Heart right ventricle (tissue), 16 donors: ENCODE measurements at places on chromosomes 5 and 9. TPM values are rescaled to one million over a fixed set of nuclear protein-coding genes. Genes with fewer than 3 reads are reported as not detected.

DNA sequence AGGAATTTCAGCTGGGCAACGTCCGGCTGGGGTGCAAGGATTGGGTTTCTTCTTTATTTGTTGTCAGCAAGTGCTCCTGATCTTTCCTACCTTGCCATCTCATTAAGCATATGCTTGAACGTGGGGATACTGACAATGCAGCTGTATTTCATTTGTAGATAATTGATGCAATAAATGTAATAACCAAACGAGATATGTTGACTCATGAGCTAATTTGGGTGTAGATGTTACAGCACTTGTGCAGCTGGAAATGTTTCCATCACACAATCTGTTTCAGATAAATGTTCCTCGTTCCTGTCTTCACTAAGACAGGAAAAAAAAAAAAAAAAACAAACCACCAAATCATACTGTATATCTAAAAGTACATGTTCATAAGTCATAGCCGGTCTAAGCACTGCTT is 123.8 kb downstream of the DMRT2 start:
- DNase-seq, result no peak

DNA sequence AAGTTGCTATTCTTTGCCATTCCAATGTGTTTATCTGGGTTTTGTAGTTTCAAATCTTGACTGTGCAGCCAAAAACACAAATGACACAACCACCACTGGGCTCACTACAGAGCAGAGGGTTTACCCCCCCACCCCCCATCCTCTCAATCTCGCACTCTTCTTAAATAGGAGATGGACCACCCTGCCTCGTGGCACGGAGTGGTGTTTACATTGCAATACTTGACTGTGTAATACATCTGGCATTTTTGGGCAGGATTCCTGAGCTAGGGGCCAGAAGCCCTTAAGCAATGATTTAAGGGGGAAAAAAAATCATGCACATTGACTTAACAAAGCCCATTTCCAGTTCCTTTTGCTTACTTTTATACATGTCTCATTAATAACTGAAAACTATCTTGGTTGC is 19.0 kb downstream of the PTCH1 start:
- DNase-seq, result no peak

GRCh38 chr9:69611221-69611620 is 61.0 kb downstream of the APBA1 start:
- no peak for DNase-seq

DNA sequence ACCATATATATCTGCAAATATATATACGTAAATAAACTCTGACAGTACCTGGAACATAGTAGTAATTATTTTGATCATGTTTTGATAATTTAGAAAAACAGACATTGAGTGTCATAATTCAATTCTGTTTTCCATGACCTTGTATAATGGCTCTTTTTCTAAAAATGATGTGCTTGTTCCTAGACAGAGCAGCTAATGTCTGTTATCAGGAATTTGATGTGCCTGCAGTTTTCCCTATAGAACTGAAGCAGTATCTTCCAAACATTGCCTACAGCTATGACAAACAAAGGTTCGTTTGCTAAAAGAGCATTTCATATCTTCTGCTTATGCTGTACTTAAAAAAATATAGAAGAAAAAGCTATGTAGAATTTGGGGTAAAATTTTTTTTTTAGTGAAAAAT is 5.3 kb downstream of the SETD9 start:
- no peak for DNase-seq

DNA sequence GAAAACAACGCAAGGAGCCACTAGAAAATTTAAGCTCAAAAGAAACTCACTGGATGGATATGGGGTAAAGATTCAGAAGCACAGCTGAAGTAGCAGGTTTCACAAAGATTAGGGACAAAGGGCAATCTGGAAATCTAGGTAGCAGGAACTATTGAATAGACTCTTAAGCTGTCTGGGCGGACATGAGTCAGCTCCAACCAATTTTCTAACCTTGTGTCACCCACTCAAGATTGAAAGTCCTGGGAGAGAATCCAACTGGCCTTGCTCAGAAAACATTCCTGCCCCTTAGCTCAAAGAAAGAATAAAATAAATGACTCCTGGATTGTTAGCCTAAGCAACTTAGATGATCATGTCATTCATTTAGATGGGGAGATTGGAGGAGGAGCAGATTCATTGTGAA is 69.2 kb downstream of the STK32A start:
- DNase-seq, result no peak

GRCh38 chr5:17157916-17158529 is 59.4 kb upstream of the BASP1 start:
- no peak for DNase-seq

- no peak for DNase-seq
These were observed 69.9 kb downstream of the HSPA4 start for GRCh38 chr5:133121611-133122150.

- DNase-seq, result no peak
These were observed 34.3 kb downstream of the MRPL36 start for GRCh38 chr5:1765141-1765879.

DNA sequence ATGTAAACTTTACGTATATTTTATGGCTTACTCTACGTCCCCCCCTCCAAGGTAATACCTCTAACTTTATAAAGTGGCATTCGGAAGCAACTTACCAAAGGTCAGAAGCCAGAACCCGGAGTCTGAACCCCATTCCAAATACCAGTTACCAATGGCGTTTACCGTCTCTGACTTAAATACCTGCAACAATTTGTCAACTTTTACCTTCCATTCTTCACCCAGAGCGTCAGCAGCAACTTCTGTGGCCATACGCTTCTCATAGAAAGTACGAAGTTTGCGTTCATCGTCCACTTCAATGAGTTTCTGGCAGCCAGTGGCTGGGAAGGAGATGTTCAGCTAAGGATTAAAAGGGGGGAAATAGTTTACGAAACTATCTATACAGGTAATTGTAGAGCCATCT is 753 bp downstream of the RPS6 start:
- DNase-seq, result no peak

DNA sequence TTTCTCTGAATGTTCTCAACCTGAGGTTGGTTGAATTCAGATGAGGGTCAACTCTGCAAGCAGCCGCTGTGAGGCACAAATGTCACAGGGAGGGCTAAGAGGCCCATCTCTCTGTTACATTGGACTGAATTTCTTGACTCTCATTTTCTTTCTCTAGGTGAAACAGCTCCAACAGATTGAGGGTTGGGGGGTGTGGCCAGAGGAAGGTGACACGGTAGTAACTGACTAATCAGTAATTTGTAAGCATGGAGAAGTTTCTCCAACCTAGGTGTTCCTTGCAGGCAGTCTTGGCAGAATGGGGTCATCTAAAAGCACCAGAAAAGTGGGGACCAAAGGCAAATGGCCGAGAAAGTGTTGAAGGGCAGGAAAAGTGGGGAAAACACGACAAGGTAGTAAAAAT is 16.8 kb downstream of the CCT5 start:
- DNase-seq, result no peak

Gene ORM1
- total RNA-seq, result 0.37 TPM

Gene CNOT8
- total RNA-seq, result 24.7 TPM

DNA sequence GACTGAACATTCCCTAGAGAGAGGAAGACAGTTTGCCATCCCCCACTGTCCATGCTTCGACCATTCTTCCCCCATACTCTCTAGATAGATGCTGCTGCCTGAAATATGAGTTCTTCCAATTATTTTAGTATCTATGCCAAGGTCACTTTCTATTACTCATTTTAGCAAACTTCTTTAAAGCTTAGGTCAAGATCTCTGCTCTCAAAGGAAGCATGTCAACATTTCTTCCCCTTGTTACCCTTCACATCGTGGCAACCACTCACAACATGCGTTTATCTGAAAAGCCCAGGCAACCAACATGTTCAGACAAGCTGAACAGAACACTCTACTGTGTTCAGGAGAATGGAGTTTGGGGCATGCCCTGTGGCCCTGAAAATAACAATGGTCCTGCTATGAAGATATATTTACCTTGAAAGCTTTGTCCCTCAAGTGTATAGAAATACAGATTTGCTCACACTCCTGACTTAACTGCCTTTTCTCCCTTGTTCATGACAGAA is 138.4 kb upstream of the KIF2A start:
- DNase-seq, result no peak

DNA sequence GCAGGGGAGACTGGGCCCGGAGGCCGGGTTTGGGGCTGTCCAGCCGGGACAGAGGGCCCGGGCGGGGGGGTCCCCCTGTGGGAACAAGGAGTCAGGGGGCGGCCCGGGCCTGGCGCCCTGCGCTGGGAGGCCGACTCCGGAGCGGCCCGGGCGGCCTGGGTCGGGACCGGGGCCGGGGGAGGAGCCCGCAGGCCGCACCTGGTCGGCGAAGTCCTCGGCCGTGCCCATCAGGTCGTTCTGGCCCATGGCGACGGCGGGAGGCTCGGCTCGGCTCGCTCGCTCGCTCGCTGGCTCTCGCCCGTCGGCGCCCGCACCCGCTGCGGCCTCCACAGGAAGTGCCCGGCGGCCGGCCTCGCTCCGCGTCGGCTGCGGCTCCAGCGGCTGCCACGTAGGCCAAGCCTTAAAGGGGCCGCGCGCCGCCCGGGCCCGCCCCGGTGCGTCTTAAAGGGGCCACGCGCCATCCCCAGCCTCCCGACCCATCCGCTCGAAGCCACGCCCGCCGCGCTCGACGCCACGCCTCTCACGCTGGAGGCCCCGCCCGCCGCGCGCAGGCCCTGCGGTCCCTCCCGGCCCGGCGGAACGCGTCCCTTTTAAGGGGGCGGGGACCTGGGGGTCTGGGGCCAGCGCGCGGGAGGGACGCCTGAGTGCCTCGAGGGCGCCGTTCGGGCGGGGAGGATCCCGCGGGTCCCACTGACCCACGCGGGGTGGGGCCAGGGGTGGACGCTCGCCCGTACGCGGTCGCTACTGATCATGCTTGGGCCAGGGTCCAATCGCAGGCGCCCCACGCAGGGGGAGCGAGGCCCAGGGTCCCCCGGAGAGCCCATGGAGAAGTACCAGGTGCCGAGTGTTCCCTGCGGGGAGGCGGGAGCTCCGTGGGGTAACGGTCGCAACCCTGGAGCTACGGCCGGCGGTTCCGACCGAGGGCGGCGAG is at the start of the genes STKLD1 and SURF4:
STKLD1 (plus strand) TSS at position 643 of the 931 bp plus-strand sequence; CDS start at position 751, 108 bp downstream.
SURF4 (minus strand) TSS at position 337 of the 931 bp plus-strand sequence; CDS start at position 246, 91 bp downstream.
- peak; percentile 94 for DNase-seq

DNA sequence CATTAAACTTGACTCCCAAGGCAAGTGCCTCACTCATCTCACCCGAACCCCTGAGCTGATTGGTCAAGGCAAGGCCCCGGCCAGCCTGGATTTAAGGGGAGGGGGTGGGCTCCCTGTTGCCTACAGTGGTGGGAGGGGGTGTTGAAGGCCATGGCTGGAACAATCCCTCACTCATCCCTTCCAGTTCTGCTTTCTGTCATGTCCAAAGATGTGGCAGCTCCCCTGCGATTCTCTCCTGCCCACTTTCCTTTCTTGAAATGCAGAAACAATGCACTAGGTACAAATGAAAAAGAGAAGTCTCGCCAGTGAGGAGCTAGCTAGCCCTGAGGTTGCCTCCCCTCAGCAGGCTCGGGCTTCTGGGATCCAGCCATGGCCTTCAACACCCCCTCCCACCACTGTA is 240.9 kb downstream of the SYK start:
- no peak for DNase-seq

DNA sequence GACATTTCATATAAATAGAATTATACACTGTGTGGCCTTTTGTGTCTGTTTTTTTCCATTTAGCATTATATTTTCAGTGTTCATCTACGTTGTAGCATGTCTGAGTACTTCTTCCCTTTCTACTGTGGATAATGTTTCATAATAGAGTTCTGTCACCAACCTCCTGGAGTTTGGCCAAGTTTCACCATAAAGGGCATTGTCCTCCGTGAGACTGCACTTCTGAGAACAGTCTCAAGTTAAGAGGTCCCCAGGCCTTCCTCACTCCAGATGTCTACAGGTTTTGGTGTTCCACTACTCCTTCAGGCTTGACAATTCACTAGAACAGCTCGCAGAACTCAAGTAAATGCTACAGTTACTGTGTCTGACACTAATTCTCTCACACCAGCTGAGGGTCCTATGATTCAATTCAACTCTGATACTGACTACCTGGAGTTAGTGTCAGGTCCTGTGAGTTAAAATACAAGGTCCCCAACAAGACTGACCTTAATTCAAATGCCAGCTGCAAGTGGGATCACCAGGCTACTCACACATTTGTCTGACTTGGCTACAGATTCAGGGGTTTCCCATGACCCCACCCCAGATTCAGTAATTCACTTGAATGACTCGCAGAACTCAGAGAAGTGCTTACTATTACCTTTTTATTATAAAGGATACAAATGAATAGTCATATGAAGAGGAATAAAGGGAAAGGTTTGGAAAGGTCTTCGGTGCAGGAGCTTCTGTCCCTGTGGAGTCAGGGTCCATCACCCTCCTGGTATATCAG is 31.1 kb downstream of the SLC35A4 start:
- no peak for DNase-seq

GRCh38 chr5:100516285-100516684 is 18.9 kb upstream of the FAM174A start:
- no peak for DNase-seq

Gene GIN1
- total RNA-seq, result 19.7 TPM

- no peak for DNase-seq
These were observed 426.3 kb upstream of the MEF2C start for GRCh38 chr5:89309268-89309667.

DNA sequence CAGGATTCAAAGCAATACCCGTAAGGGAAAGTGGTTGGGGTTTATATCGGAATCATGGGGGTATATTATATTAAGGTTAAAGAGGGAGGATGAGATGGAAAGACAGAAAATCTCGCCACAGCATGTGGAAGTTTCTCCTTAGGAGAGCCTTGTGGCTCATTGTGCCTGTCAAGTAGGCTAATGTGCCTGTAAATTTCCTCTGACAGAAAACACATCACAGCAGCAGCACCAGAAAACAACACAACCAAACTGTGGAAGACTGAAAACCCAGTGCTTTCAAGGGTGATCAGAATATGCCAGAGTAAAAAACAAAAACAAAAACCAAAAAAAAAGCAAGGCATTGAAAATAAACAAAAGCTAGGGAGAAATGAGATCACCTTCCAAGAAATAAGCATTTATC is 11.3 kb upstream of the MAN2A1 start:
- DNase-seq, result no peak

GRCh38 chr5:108295578-108296368 is 86.1 kb downstream of the FBXL17 start:
- DNase-seq, result no peak

DNA sequence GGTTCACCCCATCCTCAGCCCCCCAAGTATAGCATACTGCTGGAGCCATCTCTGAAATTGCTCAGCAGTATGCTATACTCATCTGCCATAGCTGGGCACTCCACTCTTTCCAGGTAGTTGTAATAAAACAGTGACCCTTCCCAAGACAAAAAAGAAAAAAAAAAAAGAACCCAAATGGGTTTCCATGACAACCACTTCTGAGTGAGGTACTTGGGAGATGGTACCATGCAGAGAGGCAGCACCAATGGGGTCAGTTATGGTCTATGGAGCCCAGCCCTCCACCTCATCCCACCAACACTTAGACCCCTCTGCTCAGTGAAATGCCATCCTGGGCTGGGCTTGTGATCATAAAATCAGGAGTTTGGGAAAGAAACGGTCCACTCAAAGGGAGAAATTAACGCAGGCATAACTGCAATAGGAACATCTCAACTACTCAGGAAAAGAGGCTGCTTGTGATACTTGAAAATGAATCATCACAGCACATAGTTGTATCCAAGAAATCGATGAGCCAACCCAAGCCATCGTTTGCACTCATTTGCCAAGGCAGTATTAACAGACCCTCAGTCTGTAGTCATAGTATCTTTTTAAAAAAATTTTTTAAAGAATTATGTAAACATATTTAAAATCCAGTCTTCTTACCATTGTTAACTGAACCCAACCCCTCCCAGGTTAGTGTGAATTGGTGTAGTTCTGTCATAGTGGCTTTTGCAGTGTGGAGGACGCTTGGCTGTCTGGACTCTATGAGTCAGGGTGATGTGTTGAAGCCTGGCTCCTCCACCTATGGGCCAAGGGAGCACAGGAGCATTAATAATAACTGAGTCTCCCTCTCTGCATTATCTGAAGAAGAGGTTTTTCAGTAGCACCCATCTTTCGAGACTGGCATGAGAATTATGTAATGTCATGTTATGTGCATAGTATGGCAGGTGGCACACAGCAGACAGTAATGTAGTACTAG is 402.7 kb downstream of the SPOCK1 start:
- DNase-seq, result no peak

Gene FLT4
- 5.1 TPM for total RNA-seq
